MV-4-11 (cell line): ENCODE measurements at places on chromosomes 13 and 19.

GRCh38 chr13:26971990-26972887 lies 199.4 kb downstream of the USP12 start:
- peak; percentile 41 for DNase-seq

DNA sequence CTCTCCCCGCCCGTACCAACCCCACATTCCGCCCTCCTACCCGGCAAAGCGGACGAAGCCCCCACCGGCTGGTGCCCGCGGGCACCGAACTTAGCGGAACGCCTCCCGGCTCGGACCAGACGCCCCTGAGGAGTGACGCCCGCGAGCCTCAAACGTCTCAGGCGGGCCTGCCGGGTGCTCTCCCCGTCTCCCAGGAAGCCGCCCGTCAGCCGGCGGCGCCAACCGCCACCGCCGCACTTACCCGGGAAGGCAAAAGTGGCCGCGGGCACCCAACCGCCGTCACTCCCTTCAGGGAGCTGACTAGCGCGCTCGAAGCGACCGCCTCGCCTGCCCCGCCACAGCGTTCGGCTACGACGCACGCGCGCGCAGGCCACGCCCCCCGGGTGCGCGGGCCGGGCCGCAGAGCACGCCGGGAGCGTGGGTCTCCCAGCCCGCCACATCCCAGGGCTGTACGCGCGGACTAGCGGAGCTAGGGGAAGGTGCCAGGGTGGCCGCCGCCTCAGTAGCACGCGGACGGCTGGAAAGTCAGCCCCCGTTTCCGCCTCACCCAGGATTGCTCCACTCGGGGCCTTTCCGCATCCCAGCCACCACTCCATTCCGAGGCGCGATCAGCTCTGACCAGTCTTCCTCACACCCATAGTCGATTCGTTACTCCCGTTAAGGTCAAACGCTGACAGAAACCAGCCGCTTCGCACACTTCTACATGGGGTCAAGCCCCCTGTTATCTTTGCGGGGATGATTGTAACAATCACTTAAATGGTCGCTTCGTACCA lies at the start of gene TEX30:
TEX30 (minus strand) TSS at position 346 of the 773 bp plus-strand sequence. CDS start 3,760 bp downstream, outside the sequence.
- DNase-seq, result peak; percentile 83

GRCh38 chr19:50835103-50835784 lies 1.9 kb upstream of the KLK15 start:
- DNase-seq, result no peak

- DNase-seq, result no peak
Observed at GRCh38 chr19:5042556-5042955, 73.6 kb downstream of the KDM4B start.

DNA sequence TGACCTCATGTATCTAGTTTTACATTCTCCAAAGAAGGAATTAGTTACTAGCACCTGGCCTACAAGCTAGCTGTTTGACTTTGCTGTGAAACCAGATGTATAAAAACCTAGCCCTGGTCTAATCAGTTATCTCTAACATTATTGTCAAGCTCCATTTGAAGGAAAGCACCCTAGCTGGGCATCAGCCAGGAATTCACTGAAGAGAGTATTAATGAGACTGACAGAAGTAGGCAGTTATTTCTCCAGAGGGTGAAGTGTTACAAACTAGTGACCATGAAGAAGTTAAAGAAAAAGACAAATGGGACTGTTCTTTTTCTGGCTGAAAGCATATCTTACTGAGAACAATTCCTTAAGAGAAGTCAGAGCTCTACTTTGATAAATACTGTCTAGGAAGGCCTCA lies 2529.3 kb upstream of the PCDH20 start:
- DNase-seq, result no peak

DNA sequence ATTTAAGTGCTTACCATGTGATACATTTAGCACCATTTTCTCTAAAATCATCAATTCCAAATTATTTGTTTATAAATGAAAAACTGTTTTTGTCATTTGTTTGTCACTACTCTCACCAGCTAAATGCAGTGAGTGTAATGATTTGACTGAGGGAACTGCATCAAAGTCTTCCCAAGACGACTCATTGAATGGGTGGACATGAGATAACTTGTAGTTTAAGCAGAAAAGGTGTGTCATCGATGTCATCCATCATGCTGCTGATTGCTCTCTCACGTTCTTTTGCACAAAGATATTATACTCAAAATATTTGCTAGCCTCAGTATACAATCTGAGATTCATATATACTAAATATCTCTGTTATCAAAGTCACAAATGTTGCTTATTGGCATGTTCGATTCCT lies 366.5 kb downstream of the IRS2 start:
- no peak for DNase-seq

DNA sequence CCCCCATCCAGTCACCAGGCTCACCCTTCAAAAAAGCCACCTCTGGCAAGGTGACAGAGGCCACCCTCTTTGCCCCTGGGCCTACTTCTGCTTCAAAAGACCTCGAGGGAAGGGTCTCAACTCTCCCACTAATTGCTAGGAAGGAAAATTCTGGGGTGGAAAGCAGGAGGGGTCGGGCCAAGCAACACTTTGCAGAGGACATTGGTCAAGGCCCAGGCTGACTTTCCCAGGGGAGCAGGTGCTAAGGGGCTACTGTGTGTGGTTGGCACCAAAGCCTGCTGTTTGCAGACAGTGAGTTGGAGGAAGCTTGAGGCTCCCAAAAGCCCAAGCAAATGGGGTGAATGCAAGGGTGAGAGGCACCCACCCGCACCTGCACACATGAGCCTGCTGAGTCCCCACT lies 28.6 kb upstream of the VSTM2B start:
- no peak for DNase-seq

DNA sequence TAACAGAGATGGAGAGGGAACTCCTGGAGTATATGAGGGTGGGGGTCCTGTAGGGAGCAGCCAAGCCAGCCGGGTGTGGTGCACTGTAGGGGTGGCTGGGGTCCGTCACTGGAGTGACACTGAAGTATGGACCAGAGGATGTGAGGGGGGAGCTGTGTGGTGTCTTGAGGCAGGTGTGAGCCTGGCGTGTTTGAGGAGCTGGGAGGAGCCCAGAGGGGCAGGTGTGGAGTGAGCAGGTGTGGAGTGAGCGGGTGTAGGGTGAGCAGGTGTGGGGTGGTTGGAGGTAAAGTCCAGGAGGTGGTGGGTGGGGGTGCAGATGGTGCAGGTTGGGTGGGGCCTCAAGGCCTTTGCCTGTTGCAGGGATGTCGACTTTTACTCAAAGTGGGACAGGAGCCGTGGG lies 5.9 kb downstream of the B3GNT8 start:
- DNase-seq, result no peak

- no peak for DNase-seq
Observed at GRCh38 chr13:30173303-30173610, 134.1 kb downstream of the KATNAL1 start.

GRCh38 chr13:45046445-45046844 lies 57.1 kb downstream of the GPALPP1 start:
- no peak for DNase-seq

DNA sequence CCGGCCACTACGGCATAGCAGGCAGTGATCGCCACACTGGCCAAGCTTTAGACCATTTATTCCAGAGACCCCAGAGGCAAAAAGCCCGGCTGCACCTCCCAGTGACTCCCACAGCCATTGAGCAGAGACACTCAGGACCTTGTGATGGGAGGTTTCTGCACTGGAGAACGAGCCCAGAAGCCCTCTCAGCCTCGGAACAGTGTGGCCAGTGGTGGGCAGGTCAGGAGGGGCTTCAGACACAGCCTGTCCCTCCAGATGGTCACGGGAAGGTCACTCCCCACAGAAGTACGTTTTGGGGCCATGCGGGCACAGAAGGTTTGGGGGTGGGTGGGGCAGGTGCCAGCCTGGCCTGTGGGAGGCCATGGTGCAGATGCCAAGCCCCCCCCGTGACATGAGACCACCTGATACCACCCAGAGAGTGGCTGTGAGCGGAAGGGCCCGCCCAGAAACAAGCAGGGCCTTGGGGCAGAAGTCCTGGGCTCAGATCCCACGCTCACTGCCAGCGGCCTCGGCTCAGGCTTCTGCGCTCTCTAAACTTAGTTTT lies 599 bp upstream of the F10 start:
- DNase-seq, result no peak

DNA sequence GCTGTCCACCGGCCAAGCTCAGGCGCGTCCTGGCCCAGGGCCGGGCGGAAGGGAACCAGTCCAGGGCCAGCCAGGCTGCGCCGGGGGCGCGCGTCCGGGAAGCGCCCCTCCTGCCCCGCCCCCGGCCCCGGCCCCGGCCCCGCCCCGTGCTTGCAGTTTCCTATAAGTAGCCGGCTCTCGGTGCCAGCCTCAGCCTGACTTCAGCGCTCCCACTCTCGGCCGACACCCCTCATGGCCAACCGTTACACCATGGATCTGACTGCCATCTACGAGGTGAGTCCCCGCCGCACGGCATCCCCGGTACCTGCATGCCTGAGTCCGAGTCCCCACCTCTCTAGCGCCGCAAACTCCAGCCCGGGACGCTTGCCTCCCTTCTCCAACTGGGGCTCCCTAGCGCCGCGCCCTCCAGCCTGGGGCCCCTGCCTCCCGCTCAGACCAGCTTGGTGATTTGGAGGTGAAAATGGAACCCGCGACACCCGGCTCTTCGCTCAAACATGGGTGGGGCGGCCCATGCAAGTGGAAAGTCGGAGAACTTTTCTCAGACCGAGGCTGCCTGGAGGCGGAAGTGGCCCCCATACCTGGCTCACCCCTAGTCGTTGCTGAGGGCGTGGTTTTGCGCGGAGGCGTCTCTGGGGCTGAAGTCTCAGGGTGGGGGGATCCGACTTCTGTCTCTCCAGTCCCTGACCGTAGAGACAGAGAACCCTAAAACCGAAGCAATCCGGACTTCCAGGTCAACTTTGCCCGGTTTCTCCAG lies at the start of gene ZFP36:
ZFP36 (plus strand) TSS at position 192 of the 754 bp plus-strand sequence; CDS start at position 250, 58 bp downstream.
- DNase-seq, result peak; percentile 75

DNA sequence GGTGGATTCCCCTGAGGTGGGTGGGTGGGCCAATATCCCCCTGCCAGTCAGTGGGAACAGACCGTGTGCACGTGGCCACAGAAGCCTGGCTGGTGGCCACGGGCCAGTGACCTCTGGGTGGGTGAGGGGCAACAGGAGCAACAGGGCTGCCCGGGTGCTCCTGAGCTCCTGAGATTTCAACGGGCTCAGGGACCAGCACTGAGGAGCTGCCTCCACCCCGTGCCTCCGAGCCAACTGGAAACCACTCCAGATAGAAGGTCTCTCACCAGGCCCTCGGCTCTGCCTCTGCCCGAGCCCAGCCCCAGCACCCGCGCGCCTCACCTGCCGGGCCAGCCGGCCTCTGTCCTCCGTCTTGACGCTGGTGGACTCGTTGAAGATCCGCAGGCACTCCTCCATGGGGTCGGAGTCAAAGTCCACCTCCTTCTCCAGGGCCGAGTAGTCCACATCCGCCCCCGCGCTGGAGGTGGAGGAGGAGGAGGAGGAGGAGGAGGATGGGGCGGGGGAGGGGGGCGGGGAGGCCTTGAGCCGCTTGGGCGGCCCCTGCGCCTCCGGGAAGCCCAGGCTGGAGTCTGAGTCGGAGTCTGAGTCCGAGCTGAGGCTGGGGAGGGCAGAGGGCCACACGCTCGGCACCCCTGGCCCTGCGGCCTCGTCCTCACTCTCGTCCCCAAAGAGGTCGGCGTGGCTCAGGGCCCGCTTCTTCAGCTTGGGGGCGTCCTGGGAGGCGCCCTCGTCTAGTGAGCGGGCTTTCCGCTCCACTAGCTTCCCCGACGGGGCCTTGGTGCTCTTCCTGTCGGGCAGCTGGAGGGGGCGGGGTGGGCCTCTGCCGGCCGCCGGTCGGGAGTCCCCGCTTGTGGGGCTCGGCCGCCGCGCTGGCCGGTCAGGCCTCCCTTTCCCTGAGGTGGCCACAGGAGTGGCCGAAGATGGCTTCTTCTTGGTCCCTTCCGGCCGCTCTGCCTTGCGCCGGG lies 14.8 kb upstream of the ATP8B3 start:
- no peak for DNase-seq

- no peak for DNase-seq
Observed at GRCh38 chr13:51820016-51820597, 16.1 kb upstream of the DHRS12 start.

GRCh38 chr13:45340422-45341033 lies 455 bp downstream of the TPT1 start:
- peak; percentile 81 for DNase-seq

- DNase-seq, result peak; percentile 97
Observed at GRCh38 chr13:48783181-48783630, 129.5 kb downstream of the CYSLTR2 start.
